ENCODE measurements at places on chromosomes 5 and 9.

GRCh38 chr9:84744195-84744594, 74.7 kb downstream of the NTRK2 start:
- no peak for DNase-seq

DNA sequence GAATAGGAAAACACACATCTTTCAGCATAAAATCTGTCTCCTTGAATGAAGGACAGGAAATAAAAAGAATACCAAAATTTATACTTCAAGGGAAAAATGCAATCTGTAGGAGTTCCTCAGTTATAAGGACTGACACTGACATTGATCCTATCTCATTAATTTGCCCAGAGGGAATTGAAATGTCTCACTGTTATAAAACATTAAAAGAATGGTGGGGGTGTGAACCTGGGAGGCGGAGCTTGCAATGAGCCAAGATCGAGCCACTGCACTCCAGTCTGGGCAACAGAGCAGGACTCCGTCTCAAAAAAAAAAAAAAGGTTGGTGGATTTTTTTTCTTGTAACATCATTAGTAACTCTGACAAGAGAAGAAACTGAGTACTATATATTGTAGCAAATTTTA, 60.8 kb downstream of the TTLL11 start:
- no peak for DNase-seq

DNA sequence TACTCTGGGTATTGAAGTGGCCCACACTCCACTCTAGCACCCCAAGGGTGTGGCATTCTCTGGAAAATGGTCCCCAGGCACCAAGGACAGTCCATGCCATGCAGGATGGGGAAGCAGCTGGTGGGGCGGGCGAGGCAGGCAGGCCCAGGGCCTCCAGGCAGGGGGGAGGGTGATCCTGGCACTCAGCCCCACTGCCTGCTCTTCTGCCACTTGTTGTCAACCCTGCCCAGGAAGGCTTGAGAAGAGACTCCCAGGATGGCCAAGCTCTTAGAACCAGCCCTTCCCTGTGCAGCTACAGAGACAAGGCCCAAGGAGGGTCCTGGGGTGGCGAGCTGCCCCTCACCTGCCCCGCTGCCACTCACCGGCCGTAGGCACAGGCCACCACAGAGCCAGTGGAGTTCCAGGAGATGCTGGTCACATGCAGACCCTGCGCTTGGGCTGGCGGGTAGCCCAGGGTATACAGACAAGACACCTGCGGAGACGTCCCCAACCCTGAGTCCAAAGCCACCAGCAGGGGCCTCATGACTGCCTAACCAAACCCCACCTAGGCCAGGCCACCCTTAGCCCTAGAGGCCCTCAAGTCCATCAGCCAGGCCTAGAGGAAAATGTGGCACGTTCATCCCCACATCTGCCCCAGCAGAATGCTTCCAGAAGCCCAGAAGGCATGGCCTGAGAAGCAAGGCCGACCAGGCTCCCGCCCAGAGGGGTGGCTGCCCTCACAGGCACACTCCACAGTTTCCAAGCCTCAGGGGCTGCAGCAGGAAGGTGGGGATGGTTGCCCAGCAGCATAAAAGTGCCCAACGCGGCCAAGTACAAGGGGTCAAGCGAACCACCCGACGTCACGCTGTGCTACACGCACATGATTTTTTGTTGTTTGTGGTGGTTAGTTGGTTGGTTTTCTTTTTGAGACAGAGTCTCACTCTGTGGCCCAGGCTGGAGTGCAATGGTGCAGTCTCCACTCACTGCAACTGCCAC, 19.8 kb downstream of the DYNC2I2 start:
- DNase-seq, result no peak

DNA sequence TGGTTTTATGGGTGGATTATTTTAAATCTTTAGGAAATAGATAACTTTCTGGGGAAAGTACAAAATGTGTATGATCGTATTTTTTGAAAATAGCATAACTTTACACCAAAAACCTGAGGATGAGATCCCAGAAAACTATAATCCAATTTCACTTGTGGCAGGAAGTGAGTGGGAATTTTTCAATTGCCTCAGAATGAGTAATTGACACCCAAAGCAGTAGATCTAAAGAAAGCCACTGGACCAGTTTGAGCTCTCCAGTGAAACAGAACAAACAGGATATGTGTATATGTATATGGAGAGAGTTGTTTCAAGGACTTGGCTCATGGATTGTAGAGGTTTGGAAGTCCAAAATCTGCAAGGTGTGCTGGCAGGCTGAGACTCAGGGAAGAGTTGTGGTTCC, 109.2 kb upstream of the SHB start:
- no peak for DNase-seq

DNA sequence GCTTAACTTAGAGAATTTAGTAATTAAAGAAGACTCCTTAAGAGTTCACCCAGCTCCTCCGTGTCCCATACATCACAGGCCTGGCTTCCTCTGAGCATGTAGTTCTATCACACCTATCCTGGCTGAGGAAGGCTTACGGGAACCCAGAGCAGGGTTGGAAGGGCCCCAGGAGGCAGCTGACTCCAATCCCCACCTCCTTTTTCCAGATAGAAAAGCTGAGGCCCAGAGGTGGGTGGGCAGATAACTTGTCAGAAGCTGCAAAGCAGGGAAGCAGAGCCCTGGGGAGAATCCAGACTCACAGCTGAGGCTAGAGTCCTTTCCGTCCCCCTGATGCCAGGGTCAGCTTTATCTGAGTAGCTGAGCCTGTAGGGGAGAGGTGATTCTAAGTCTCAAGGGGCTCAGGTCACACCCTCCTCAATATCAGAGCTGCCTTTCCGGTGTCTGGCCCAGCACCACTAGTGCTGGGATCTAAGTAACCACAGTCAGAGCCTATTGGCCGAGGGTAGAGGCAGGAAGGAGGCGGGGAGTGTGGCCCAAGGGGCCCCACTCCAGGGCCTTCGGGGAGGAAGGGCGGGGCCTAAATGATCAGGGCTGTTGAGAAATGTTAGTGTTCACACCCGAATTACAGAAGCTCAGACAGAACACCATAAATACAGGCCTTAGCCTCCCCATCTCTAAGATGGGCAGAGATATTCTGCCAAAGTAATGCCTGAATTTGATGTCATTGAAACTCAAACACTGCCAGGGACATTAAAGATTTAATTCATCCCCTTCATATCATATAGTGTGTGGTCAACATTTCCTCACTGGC, 9.9 kb downstream of the CCDC69 start:
- no peak for DNase-seq

DNA sequence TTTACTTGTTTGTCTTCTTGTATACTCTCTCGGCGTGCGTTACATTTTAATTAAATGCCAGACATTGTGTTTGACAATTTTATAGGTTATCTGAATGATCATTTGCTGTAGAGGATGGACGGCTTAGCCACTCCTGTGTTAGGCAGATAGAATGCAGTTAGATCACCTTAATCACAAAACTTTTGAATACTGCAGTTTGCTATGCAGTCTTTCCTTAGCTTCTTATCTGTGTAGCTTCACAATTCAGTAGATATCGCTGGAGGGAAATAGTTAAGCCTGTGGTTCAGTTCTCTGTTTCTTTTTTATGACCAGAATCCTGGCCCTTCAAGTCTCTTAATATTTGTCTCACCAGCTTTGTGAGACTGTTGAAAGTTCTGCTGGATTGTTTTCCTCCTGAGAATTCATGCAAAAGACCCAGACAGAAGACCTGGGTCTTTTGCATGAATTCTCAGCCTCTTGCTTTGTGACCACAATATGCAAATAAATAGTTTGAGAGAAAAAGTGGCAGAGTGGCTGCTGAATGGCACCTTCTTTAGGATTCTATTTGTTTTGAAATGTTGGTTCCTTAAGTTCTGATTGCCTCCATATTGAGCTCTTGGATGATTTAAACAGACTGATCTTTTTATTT, 40.2 kb downstream of the RASA1 start:
- no peak for DNase-seq

DNA sequence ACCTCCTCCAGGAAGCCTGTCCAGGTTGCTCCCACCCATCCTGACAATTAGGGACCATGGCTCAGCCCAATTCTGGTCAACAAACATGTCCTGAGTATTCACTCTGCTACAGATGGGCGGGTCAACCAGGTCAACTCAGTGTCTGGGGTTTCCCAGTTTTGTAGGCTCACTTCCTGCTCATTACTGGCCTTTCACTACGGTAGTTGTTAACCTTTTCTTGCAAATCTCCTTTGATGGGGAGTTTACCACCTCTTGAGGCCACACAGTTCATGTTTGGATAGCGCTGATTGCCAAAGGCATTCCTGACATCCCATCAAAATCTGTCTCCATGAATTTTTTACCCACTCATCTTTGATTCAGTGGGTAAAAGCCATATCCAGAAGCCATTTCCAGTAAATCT, 13.8 kb downstream of the TMEM8B start:
- no peak for DNase-seq

DNA sequence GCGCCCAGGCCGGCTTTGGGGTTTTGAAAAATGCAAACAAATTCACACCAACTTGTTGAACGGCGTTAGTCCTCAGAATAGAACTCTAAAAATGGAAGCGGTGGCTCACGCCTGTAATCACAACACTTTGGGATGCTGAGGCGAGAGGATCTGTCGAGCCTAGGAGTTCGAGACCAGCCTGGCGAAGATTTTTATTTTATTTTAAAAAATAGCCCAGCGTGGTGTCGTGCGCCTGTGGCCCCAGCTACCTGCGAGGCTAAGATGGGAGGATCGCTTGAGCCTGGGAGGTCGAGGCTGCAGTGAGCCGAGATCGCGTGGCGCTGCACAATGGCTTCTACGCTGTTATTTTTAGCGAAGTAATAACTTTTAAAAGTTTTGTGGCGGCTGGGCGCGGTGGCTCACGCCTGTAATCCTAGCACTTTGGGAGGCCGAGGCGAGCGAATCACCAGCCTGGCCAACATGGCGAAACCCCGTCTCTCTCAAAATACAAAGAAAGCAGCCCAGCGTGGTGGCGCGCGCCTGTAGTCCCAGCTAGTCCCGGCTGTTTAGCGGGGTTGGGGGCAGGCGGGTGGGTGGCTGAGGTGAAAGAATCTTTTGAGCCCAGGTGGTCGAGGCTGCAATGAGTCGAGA, 694 bp upstream of the PLIN2 start:
- no peak for DNase-seq

- no peak for DNase-seq
These were observed 14.1 kb downstream of the TRIM7 start for GRCh38 chr5:181190711-181191525.

DNA sequence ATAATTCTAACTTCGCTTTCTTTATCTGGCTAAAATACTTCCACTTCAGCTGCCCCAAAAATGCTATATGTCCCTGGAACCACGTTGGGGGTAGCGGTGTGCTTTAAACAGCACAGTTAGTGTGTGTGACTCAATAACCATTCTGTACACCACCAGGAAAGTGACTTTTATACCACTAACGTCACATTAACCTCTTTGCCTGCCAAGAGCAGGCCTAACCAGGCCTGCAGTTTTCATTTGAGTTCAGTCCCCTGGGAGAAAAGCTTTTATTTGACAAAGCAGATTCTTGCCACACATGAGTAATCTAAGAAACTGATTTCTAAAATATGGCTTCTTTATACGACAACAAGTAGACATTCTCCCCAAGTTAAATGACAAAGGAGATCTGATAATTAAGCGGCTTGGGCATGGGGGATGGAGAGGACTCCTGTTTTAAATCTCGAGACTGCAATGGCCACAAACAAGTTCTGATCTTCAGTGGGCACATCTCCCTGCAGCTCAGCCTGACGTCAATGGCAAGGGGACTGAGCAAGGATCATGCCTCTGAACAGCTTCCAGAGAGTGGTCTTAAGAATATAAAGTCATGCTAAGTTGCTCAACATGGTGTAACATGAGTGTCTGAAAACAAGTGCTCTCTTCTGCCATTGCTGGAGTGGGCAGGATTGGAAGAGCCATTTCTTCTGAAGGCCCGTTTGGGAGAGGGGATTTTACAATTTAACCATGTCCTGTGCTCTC, 91.8 kb downstream of the GLIS3 start:
- no peak for DNase-seq

- no peak for DNase-seq
These were observed 235.7 kb downstream of the HTR1A start for GRCh38 chr5:63726496-63726895.

DNA sequence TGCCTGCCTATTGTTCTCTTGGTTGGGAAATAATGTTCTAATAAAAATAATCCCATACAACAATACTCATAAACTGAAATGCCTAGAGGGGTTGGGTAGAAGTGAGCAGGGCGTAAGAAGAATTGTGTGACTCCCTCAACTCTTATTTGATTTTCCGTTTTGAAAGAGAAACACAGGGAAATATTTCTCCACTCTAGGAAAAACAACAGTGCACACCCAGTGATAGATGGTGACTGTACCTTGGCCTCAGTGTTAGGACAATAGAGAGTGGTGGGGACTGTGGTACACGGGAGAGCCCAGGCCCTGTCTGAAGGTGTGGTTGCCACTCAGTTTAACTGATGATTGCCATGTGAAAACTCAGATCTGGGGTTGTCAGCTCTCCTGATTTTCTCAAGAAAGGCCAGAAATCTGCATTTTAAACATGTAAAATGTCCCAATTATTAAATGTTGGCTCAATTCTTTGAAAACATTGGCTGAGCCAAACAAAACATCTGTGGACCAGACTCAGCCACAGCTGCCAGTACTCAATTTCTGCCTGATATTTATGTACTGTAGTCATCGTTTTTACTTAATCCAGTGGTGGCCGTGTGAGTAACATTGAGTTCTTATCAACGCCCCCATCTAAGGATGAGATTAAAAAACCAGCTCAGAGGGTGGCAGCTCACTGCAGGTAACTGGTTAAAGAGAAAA, 103.8 kb upstream of the ZNF618 start:
- no peak for DNase-seq

GRCh38 chr5:124231230-124231629, 515.2 kb downstream of the ZNF608 start:
- no peak for DNase-seq

- no peak for DNase-seq
These were observed 31.0 kb downstream of the ABLIM3 start for GRCh38 chr5:149172261-149172660.

- DNase-seq, result no peak
These were observed 9.6 kb downstream of the CSF2 start for GRCh38 chr5:132083071-132083678.

DNA sequence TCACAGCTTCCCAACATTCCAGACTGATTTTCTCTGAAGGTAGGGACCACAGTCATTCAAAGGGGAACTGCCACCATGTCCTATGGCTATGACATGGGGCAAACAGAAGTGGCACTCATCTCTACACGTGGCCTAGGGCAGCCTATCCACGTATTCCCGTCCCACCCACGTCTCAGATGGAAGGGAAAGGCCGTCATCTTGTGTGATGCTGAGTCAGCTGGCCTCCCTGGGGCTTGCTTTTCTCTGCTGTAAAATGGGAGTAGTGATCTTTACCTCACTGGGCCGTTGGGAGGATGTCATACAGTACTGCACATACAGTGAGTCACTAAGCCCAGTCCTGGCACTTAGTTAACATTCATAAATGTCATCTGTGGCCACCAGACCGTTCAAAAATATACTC, 72.3 kb downstream of the RAPGEF1 start:
- DNase-seq, result no peak

- no peak for DNase-seq
These were observed 66.3 kb downstream of the RCL1 start for GRCh38 chr9:4859035-4859434.

- no peak for DNase-seq
These were observed 40.4 kb downstream of the SAR1B start for GRCh38 chr5:134592141-134592746.

DNA sequence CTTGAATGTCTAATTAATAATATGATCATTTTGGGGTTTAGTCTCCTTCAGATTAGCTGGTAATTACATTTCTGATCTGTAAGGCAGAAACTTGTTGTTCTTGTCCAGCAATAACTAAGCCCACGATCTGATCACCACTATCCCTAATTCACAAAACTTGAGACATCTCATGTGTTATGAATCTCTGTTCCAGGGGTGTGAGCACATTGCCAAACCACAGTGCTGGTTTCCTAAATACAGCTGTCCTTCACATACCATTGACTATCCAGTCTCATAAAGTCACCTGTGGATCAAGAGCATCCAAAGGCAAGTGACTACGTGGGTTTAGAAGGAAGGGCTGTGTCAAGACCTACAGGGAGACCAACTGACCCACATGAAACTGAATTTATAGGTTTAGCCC, 134.1 kb upstream of the PRLR start:
- no peak for DNase-seq

All from pulmonary artery endothelial cell (primary cell).